SK-MEL-5 (cell line): ENCODE measurements at places on chromosomes 2 and 18. TPM values are rescaled to one million over a fixed set of nuclear protein-coding genes. Genes with fewer than 3 reads are reported as not detected.

The UGT1A5 gene
- total RNA-seq, result not detected in 2 replicates

The MPP4 gene
- total RNA-seq, result 0.11 TPM in 1 of 2 replicates, not detected in the other

The FNDC4 gene
- total RNA-seq, result 1.2 and 1.5 TPM in 2 replicates

GRCh38 chr18:9539283-9539682, 64.0 kb downstream of the RALBP1 start:
- no peak for DNase-seq

GRCh38 chr18:31291688-31292087, 26.3 kb upstream of the DSG1 start:
- no peak for DNase-seq

DNA sequence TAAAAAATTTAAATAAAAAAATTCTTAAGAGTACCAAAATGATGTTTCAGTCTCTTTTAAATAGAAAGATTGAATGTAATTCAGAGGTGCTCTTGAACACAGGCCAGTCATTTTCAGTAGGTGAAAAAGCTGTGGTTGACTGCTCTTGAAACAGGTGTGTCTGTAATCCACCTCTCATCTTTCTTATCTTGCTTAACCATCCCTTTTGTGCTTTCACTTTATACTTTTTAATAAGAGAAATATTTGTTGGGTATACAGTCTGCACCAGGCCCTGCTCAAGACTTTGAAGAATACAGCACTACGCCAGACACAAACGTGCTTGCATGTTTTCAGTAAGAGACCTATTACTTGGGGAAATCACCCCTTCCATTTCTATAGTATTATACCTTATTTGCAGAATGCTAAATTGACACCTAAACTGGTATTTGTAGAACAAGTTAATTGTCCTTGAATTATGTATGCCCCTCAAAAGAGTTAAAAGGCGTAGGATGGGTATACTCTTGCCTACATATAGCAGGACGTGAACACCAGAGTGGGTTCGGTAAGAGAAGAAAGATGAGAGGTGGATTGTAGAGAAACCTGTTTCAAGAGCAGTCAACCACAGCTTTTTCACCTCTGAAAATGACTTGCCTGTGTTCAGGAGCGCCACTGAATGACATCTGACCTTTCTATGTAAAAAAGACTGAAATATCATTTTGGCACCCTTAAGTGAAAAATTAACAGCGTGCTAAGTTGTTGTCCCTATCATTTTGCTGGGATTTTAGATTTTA, 4.0 kb upstream of the RTN4 start:
- no peak for DNase-seq

GRCh38 chr2:45988879-45989278, 308.3 kb upstream of the EPAS1 start:
- DNase-seq, result no peak

DNA sequence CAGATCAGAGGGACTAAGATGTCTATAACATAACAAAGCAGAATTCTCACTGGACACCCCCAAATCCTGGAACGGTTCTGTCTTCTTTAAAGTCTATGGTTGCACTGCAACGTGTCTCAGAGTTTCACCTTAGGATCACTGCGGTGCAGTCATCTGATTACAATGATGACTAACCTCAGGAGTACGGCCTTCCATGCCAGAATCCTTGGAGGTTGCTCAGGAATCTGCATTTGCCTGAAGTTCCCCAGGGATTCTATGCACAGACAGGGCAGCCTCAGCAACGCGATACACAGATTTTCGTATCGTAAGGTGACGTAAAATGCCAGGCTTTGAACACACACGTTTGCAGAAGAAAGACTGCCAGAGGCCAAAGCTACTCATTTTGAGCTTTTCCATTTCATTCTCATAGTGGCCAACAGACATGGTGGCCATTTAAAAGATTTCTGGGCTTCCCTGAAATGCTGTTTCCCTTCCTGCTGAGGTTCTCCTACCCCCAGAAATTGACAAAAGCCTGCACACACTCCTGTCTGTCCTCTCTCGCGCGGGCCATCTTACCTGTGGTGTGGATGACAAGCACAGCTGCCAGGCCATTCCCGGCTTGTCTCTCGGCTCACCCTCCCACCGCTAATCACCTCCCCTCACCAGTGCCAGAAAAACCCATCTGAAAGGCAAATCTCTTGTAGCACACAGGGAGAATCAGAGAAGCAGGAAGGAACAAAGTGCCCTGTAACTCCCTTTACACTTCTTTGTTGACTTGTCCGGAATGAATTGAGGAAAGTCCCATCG, 148.8 kb downstream of the ACKR3 start:
- no peak for DNase-seq

DNA sequence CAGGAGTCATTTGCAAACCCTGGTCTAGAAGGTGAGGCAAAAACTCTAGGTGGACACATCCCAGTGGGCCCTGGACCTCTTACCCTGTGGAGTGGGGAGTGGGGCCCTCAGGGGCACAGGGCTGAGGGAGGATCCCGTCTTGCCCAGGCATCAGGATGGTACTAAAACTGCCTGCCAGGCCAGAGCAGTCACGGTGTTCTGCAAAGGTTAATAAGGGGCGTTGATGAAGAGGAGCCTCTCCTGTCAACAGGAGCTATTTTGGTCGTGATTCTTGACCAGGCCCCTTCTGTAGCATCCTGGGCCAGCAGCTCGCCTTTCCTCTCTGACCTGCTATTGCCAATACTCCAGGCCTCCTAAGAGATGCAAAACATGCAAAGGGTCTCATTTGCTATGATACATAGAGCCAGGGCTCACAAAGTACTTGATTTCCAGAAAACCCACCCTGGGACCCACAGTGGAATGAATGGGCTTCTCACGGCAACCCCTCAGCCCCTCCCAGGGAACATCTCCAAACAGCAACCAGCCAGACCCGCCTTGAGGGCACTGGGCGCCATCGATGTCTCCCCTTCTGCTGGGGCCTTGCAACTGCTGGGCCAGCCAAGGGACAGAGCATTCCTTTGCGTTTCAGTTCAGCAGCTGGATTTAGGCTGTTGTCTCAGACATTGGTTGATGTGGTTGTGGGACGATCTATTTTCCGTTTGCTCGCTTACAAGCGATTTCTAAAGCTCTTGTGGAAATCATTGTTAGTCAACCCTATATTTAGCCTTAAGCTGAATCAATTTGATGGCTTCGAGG, 111.1 kb downstream of the PDCL3 start:
- DNase-seq, result no peak

DNA sequence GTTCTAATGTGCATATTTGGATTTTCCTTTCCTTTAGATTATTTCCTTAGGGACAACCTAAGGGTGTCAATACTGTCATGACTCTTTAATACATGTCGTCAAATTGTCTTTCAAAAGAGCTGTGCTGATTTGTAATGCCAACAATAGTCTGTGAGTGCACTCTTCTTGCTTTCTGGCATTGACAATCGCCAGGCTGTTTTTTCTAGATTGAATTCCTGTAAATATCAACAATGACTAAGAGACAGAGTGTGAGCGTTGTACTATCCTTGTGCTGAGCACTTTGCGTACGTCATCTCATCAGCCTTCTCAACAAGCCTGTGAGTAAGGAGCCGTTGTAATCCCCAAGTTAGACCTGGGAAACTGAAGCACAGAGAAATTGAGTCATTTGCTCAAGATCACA, 96.0 kb downstream of the ACOXL start:
- peak; percentile 35 for DNase-seq

DNA sequence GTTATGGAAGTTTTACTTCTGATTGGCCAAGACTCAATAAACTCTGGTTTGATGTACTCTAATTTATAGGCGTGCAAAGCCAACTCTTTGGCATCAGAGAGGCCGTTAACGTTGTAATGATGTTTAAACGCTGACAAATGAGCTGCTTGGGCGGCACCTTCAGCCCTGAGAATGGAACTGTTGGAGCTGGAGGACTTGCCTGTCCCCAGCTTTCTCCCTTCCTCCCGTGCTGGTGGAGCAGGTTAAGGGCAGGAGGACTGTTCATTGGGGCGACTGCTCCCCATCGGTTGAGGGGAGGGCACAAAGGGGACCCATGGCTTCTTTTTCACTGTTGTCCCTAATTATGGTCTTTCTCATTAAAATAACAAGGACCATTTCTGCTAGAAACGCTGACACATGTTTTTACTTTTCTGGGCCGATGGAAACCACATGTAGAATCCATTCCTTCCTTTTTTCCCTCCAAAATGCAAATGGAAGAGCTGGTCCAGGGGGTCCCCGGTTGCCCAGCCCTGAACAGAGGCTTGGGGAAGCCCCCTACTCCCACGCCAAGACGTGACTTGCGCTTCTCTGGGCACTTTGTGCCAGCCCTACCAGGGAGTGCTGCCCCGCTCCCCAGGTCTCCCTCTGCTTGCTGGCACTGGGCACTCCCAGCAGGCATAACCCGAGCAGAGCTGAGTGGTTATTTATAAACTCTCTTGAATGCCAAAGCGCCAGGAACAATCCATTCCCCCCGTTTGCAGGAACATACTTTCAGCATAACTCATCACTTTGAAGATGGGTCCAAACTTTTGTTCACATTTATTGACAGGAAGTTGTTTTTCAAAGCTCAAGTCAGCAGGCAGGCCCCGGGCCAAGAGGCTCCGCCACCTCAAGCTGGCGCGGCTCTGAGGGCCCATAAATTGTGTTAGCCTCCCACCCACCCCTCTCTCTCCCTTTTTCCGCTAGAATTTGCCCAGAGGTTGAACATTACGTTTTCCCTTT, 170.1 kb downstream of the ASB1 start:
- DNase-seq, result no peak
